ENCODE measurements at places on chromosomes 16 and 17. TPM values are rescaled to one million over a fixed set of nuclear protein-coding genes. Genes with fewer than 3 reads are reported as not detected.

Gene RASD1
- 0.76 TPM for total RNA-seq

Gene C16orf96
- total RNA-seq: not detected

Gene HLF
- 0.15 TPM for total RNA-seq

Gene SLC16A11
- total RNA-seq: not detected

Gene SCN4A
- total RNA-seq: 0.07 TPM

Gene VTN
- 18.8 TPM for total RNA-seq

Gene ACSM2A
- not detected for total RNA-seq

Gene STAT3
- 83.6 TPM for total RNA-seq

Gene STAT5B
- total RNA-seq: 33.2 TPM

Gene SMYD4
- 8.2 TPM for total RNA-seq

Gene STX1B
- 1.4 TPM for total RNA-seq

Gene ATP2A1
- total RNA-seq: 2.7 TPM

Gene SPATA32
- total RNA-seq: 0.17 TPM

Gene C16orf46
- 0.78 TPM for total RNA-seq

Gene C16orf92
- total RNA-seq: not detected

Gene HNF1B
- total RNA-seq: 30.4 TPM

Gene PTGES3L
- total RNA-seq: 0.84 TPM

Gene CES4A
- 1.6 TPM for total RNA-seq

Gene BCL6B
- total RNA-seq: not detected

Gene FAM20A
- not detected for total RNA-seq

Gene SRCIN1
- 3.1 TPM for total RNA-seq

Gene SARM1
- total RNA-seq: 5.6 TPM

Gene EXOC7
- total RNA-seq: 67.2 TPM
